T-helper 9 cell (primary cell): ENCODE measurements at places on chromosomes 4 and X.

DNA sequence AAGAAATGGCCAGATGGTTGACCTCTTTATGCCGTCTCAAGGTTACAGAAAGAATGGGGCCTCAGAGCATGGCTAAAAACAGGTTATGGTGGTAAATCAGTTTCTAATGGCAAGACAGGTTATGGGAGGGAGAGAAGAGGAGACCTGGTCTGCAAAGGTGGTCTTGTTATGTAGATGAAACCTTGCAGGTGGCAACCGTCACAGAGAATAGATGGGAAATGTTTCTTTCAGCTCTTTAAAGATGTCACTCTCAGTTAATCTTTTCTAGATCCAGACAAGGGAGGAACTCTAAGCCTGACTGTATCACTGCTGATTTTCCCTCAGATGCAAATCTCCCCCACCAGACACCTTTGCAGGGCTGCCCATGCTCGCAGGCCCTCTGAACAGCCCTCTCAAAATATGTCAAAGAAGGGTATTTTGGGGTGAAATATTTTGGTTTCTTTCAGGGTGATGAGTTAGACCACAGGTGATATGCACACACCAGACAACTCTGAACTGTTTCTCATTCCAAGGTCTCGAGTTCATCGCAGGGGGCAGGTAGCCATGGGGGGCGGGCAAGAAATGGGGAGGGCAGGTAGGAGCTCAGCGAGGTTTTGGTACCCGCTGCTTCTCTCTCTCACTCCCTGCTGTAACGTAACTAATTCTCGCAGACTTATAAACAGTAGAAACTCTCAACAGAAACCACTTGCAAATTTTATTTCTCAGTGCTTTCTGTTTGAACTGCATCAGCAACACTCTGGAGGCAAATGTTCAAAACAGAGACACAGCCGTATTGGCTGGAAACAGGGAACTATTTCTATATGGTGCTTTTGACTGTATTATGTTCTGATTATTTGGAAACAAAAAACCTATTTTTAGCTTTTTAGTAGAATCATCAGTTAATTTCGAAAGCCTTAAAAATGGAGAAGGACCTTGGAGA is 32.4 kb downstream of the CASP3 start:
- no peak for DNase-seq

GRCh38 chr4:24428850-24429249 is 155.5 kb downstream of the DHX15 start:
- no peak for DNase-seq

- no peak for DNase-seq
These were observed 105.1 kb upstream of the LIMCH1 start for GRCh38 chr4:41432881-41433280.

DNA sequence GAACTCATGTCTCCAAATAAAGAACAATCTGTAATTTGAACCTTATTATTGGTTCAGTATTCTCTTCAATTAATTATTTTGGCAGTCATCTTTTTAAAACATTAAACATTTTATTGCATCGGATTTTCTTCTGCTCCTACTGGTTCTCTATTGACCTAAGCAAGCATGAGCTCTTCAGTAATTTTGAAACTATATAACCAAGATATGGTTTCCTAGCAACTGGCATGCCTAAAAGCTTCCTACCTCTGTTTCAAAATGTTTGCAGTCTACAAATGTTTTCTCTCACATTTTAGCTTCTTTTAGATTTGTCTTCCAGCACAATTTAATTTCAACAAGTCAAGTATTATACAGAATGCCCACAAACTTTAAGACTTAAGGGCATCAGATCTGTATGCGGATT is 371.3 kb downstream of the GPM6A start:
- DNase-seq, result no peak

- no peak for DNase-seq
These were observed at the start of gene FOXP3 for GRCh38 chrX:49264460-49264859. Gene FOXP3, minus strand, starts transcription at chrX:49264710. Its CDS starts 6,205 bp downstream, at chrX:49258505.
